MCF 10A (cell line): ENCODE measurements at places on chromosomes 7 and 10.

DNA sequence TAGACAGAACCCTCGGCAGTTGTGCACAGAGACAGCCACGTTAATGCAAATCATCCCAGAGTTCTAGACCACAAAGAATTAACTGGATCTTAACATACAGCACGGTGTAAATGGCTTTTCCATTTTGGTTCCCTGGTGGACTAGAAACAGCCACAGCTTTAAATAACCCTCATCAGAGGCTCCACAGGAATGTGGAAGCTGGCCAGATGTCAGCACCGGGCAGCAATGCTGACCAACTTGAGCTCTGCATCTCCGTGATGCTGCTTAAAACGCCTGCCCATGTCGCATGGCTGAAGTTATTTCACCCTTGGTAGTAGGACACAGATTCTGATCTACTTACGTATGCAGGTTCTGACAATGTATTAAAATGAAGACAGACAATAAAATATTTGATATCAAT lies 24.5 kb downstream of the RSU1 start:
- DNase-seq = no peak

DNA sequence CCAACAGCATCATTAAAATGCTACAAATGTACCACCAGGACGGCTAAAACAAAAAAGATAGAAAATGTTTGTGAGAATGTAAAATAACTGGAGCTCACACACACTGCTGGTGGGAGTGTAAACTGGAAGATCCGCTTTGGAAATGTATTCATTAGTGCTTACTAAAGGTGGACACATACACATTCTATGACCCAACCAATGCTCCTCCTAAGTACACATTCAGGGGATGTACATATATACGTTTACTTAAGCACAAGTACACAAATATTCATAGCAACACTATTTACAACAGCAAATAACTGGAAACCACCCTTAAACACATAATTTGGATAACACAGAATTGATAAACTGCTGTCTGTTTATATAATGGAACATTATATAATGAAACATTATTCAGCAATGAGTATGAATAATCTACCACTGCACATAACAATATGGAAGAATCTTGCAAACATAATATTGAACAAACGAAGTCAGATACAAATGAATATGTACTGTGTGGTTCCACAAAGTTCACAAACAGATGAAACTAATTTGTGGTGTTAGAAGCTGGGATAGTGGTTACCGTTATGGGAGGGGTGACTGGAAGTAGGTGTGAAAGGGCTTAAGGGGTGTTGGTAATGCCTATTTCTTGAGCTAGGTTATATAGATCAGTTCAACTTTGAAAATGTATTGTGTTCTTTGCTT lies 52.1 kb downstream of the STRA8 start:
- no peak for DNase-seq

DNA sequence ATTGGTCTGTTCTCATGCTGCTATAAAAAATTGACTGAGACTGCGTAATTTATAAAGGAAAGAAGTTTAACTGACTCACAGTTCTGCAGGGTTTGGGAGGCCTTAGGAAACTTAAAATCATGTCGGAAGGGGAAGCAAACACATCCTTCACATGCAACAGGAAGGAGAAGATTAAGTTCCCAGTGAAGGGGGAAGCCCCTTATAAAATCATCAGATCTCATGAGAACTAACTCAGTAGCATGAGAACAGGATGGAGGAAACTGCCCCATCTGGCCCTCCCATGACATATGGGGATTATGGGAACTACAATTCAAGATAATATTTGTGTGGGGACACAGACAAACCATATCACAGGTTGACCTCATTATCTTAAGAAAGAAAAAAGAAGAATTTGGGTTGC lies 134.5 kb downstream of the PPP1R3A start:
- no peak for DNase-seq

DNA sequence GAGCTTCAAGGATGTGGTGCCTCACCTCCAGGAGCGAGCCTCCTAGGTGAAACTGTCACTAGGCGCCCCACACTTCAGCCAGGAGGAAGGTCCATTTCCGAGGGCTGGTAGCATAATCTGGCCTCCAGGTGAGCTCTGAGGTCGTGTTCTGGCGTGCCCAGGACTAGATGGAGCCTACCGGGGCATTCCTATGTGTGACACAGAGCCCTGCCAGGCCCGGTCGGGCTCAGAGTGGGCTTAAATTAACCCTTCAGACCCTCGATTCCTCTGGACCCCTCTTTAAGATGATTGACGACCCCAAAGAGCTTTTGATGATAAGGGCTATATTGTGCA lies 233.1 kb downstream of the EBF3 start:
- no peak for DNase-seq

- no peak for DNase-seq
Measured at GRCh38 chr10:52031771-52032170, 282.3 kb upstream of the DKK1 start.

DNA sequence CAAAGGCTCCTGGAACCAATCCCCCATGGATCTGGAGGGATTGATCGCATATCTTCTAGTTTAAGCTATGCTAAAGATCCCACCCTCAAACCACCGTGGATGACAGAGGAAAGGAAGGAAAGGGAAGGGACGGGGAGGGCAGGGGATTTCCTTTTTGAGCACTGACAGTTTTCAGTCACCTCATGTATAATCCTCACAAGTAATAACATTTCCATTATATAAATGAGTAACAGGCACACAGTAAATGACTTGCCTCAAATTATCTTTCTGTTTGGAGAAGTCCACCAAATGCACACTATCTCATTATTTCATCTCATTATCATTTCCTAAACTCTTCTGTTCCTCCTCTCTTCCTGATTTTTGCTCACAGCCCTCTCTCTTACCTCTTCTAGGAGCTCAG lies 127.1 kb upstream of the AOAH start:
- no peak for DNase-seq

GRCh38 chr10:4515721-4516120 lies 310.3 kb upstream of the AKR1E2 start:
- no peak for DNase-seq

- no peak for DNase-seq
Measured at GRCh38 chr7:138670594-138670993, 30.6 kb downstream of the SVOPL start.

DNA sequence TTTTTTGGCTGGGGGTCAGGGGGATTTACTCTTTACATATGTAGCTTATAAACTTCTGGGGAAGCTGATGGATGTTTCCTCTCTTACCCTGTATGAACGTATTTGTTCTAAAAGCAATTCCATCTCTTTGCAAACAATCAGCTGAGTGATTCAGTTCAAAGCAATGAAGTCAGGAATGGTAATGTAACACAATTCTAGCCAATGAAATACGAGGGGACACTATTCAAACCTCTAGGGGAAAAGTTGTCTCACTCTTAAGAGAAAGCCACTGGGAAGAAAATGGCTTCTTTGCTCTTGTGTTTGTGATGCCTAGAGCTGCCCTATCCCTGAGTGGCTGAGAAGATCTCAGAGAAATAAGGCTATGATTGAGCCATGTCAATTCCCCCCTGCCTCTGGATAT lies 134.8 kb upstream of the SEMA3C start:
- no peak for DNase-seq

GRCh38 chr7:138900035-138900828 lies 81.0 kb downstream of the KIAA1549 start:
- peak; percentile 38 for DNase-seq

- DNase-seq = no peak
Measured at GRCh38 chr7:97865104-97865503, 7.1 kb downstream of the ASNS start.

DNA sequence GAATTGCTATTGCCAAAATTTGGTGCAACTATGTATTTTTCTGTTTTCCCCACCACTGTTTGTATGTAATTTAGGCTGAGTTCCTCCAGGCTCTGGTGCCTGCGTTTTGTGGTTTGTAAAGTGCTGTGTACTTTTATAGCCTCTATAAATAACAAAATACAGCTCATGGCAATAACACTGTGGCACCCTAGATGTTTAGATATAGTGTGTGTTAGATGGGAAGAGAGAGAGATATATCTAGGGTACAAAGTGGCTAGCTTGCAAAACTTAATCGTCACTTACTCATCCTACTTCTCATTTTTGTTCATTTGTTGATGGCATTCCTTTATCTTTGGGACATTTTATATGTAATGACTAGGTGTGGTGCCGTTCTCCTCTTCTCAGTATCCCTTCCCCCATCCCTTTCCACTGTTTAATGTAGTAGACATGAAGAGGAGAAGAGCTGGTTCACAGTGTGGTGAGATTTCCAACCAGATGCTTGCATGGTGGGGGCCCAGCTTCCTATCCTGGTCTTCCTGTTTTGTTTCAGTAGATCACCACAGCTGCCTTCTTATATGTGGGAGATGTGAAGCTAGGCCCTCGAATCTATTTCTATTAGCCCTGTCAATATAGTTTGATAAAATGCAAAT lies 115.0 kb downstream of the SND1 start:
- no peak for DNase-seq

GRCh38 chr7:55260676-55261385 lies 104.3 kb upstream of the LANCL2 start:
- no peak for DNase-seq
